ENCODE measurements at places on chromosomes 2 and 18.
A peak's percentile ranks its signal among the peaks of the same experiment; 100 is the strongest.

GRCh38 chr2:7018767-7019166, 101.6 kb downstream of the RNF144A start:
- no peak for DNase-seq

- no peak for DNase-seq
Observed at GRCh38 chr2:62537814-62538213, 31.8 kb upstream of the TMEM17 start.

DNA sequence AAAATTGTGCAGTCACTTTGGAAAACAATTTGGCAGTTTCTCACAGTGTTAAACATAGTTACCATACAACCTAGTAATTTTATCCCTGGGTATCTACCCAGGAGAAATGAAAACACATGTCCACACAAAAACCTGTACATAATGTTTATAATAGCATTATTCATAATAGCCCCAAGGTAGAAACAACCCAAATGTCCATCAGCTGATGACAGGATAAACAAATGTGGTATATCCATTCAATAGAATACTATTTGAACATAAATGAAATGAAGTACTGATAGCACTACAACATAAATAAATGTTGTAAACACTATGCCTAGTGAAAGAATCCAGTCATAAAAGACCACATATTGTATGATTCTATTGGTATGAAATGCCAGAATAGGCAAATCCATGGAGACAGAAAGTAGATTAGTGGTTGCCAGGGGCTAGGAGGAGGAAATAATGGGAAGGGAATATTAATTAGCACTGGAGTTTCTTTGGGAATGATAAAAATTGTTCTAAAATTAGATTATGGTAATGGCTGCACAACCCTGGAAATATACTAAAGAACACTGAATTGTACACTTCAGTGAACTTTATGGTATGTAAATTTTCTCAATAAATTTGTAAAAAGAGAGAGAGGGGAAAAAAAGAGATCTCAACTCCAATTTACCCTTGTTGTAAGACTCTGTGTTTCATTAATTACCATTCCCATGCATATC, 20.8 kb upstream of the VIT start:
- DNase-seq: no peak

DNA sequence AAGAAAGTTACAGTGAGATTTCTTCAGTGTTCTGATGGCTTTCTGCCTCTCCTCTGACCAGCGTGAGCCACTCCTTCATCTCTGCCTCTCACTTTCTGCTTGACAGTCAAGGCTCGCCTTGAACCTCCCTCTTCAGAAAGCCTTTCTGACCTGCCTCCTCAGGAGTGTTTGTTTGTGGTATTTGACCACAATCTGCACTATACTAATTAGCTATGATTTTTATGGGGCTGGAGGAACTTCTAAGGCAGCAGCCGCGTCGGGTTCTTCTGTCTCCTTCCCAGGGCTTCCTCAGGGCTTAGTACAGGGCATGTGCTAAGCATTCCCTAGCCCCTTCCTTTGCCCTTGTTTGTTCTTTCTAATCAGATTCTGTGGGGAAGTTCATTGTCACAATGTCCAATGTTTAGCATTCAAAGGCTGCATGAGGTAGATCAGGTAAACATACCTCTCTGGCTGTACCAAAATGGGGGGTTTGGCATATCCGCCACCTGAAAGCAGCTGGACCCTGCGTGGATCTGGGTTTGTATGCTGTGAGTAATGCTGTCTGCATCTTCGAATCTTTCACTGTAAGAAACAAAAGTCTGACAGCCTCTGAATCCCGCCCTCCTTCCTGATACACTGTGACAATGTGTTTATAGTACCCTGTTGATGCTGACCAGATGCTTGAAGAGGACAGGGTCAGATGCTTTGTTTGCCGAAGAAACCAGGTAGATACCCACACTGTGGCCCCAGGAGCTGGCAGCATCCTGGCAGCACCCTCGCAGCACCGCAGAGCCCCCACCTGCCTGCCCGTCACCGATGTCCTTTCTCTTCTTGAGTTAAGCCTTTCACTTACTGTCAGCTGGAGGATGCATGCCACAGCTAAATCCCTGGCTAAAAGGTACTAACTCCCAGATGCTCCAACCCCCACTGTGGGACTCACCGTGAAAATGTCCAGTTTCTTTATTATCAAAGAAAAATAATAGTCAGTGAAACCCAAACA, 260.8 kb upstream of the HDAC4 start:
- no peak for DNase-seq

DNA sequence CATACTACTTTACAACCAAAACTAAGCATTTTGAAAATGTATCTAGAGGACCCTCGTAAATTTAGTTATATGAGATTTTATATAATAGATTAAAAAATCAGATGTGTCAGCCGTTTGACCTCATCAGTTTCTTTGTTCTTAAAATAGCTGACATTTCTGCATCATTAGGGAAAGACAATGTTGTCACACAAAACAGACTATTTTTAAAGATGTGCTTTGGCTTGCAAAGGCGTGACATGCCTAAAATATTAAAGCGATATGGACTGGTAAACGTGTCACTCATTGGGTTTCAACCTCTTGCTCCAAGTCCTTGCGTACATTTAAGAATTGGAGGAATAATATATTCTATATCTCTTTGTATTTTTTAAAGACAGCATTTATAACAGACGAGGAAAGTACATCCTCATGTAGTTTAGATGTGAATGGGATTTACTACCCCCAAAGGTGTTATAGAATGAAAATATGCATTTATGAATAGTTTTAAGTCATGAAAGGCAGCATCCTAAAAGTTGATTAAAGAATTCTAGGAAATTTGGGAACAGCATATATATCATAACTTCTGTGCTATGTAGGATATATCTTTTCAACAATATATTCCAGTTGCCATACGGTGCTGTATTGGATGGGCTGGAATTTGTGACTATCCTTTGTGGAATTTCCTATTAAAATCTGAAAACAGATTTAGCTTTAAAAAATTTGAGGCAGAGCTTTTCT, 3.8 kb downstream of the MYL12A start:
- peak; percentile 30 for DNase-seq

DNA sequence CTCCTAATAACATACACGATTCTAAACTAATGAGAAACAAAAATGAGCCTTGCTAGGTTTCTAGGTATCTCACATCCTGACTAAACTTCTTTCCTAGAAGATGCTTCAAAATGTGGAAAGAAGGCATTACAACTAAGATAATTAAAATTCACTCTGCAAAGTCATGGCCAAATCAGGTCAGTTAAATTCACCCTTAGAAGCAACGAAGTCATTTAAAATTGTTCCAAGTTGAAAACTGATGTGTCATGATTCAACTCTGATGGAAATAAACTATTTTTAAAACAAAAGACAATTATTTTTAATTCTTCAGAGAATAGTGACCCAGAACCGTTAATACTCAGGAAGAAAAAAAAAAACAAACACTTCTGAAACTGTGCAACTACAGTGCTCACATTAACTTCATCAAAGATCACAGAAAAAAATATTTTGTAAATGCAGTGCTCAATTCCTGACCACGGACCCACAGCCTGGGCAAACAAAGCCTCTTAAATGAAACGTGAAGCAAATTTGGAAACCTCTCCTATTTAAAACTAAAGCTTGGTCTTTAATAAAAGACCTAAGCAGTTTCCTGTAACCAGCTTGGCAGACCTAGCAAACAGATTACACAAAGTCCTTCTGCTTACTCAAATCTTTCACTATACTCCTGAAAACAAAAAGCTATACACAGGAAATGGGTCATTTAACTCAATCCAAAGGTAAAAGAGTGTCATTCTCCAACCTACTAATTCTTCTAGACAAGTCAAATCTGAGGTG, 39.0 kb downstream of the CHN1 start:
- no peak for DNase-seq

- DNase-seq: no peak
Observed at GRCh38 chr18:45137087-45137419, 456.4 kb downstream of the SETBP1 start.

DNA sequence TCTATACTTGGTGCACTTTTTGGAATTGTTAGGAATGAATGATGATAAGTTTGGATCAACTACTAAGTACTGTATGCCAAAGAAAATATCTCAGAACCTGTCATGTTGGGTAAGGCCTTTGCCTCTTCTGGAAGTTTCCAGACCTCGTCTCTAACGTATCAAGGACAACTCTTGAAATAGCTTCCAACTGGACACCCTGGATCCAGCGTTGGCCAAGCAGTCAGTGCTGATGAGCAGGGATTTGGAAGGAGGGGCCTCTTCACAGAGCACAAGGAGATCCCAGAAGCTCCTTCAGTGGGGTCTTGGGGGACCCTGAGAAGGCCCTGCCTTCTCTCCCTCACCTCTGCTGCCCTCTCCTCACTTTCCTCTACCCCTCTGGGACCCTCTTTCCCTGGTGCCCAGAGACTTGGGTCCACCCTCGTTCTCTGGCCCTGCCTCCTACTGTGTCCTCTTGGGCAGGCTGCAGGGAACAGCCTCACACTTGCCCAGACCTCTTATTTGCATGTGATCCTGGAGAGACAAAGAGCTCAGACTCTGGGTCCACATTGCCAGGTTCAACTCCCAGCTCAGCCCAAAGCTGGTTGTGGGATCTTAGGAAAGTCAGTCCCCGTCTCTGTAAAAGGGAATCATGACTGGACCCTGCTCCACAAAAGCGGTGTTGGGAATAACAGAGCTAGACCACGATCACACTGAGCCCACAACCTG, 145.8 kb downstream of the COL6A3 start:
- DNase-seq: no peak

GRCh38 chr2:181851726-181852125, 39.8 kb upstream of the ITPRID2 start:
- no peak for DNase-seq

- no peak for DNase-seq
Observed at GRCh38 chr18:66013969-66014368, 263.2 kb downstream of the CDH7 start.

- no peak for DNase-seq
Observed at GRCh38 chr2:12116228-12116750, 369.9 kb downstream of the LPIN1 start.

DNA sequence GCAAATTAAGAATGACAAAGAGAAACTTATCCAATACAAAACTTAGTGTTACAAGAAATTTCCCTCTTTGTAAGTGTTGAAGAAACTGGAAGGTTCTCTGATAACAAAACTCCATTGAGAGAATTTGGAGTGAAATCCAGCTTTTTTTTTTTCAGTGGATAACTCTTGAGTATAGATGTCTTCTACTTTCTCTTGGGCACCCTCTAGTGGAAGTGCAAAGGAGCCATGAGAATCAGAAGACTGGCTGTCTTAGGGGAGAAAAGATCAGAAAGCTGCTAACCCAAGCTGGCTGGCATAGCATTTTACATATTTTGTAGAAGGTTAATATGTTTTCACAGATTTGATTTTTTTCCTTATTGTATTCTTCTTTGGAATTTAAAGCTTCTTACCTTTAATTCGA, 138.8 kb upstream of the SATB2 start:
- DNase-seq: no peak

DNA sequence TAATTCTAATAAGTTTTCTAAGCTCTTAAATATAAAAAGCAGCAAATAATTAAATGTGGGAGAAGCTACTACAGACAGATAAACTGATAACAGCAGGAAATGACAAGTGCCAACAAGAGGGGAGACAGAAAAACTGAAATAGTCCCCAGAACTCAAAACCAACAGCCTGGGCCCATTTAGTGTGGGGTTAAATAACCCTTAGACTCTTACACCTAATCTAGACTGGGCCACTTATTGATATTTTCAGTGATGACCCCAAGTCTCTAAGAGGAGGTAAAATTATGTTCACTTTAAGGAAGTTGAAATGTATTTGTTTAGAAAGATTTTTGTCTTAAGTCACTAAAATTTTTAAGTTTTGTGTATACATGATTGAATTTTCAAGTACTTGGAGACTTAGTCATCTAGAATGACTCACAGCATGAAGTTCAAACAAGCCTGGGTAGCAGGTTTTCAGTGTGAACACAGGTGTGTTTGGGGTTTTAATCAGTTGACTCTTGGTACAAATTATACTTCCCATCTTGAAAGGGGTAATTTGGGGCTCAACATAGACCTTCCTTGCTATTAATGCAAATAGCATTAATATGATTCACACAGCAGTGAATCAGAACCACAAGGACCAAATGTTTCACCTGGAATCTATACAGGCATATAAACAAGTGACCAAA, 54.9 kb upstream of the MYO3B start:
- no peak for DNase-seq

- no peak for DNase-seq
Observed at GRCh38 chr2:72991980-72992733, 74.8 kb downstream of the EMX1 start.

DNA sequence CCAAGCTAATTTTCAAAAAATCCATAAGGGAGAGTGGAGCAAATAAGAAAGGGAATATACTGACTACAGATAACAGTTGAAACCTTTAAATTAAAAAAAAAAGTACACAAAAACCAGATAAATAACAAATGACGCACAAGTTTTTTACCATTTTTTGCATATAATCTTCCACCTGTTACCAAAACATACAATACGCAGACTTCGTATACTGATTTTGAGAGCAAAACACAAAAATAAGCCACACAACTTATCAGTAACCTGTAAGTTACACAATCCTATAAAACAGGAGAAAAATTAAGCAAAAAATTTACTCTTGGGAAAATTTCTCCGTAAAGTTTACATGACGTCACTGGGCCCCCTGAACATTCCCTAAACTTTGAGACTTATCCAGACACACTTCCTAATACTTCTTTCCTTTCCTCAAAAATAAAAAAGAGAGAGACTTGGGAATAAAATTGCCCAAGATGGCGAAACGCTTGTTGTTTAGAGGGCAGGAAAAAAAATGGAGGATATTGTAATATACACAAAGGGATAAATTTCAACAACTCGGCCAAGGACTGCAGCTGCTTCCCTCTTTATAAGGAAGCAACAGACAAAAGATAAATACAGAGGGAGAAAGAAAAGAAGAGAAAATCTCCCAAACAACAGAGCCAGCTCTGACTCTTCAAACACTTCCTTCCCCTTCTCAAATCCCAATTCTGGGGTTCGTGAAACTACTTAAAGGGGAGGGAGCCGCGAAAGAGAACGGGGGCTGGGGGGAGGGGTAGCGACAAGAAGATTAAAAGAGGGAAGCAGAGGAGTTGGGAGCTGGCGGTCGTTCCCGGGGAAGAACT, 1.6 kb downstream of the BAZ2B start:
- DNase-seq: no peak

DNA sequence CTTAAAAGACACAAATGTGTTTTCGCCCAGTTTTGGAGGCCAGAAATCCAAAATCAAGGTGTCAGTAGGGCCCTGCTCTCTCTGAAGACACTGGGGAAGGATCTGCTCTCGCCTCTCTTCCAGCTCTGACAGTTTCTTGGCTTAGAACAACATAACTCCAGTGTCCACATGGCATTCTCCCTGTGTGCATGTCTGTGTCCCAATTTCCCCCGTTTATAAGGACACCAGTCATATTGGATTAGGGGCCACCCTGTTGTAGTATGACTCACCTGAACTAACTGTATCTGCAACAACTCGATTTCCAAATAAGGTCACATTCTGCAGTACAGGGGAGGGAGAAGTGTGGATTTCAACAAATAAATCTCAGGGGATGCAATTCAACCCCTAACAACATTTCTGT, 263.2 kb downstream of the SS18 start:
- no peak for DNase-seq

- DNase-seq: no peak
Observed at GRCh38 chr2:30826916-30827315, 19.7 kb upstream of the CAPN13 start.
